ENCODE measurements at places on chromosomes 5 and 9. TPM values are rescaled to one million over a fixed set of nuclear protein-coding genes. Genes with fewer than 3 reads are reported as not detected.

Gene LRRC70
- 5.7 TPM for total RNA-seq

Gene PDLIM4
- total RNA-seq = 19.8 TPM

Gene SPATA31D4
- not detected for total RNA-seq

Gene INSYN2B
- not detected for total RNA-seq

Gene C5orf24
- 31.3 TPM for total RNA-seq

Gene PGGT1B
- 14.1 TPM for total RNA-seq

Gene CXCL14
- total RNA-seq = 19.8 TPM

Gene QRFP
- not detected for total RNA-seq

Gene FER
- total RNA-seq = 19.8 TPM

Gene DPYSL3
- total RNA-seq = 109 TPM

Gene TTC16
- not detected for total RNA-seq

Gene GABRA1
- total RNA-seq = not detected

Gene NDUFAF2
- 9.9 TPM for total RNA-seq

Gene BDP1
- total RNA-seq = 19.3 TPM

Gene TMC1
- 0.52 TPM for total RNA-seq

Gene PCDHGA8
- total RNA-seq = 3.7 TPM

Gene MCIDAS
- total RNA-seq = not detected

Gene NR4A3
- 2.1 TPM for total RNA-seq

Gene ARL15
- total RNA-seq = 42.3 TPM

Gene DOCK8
- 13.0 TPM for total RNA-seq

Gene PRDM9
- total RNA-seq = not detected

Gene NXNL2
- total RNA-seq = 0.52 TPM

Gene PCDHGB6
- 5.2 TPM for total RNA-seq

Gene CPLANE1
- 35.5 TPM for total RNA-seq

Gene OR1J2
- not detected for total RNA-seq

Gene GLT6D1
- total RNA-seq = not detected

Gene CDKN2A
- not detected for total RNA-seq
